ENCODE measurements at places on chromosomes 1 and 21. TPM values are rescaled to one million over a fixed set of nuclear protein-coding genes. Genes with fewer than 3 reads are reported as not detected.

Gene ESPN
- 0.24 TPM for total RNA-seq

Gene SAMD13
- total RNA-seq = 12.8 TPM

Gene FCRL4
- 5.8 TPM for total RNA-seq

Gene ADCY10
- 1.9 TPM for total RNA-seq

Gene APCS
- total RNA-seq = 3.9 TPM

Gene WDR64
- total RNA-seq = 1.7 TPM

Gene ANGPTL3
- total RNA-seq = 16.1 TPM

Gene SLC16A4
- 14.4 TPM for total RNA-seq

Gene SDC3
- total RNA-seq = 29.6 TPM

Gene COL6A1
- total RNA-seq = 2,452 TPM

Gene GBP7
- not detected for total RNA-seq

Gene DSCAM
- 0.24 TPM for total RNA-seq

Gene USP25
- 96.3 TPM for total RNA-seq

Gene S1PR1
- total RNA-seq = 27.7 TPM

Gene GSTM3
- total RNA-seq = 82.6 TPM

Gene S100A14
- total RNA-seq = 29.6 TPM

Gene RGS16
- total RNA-seq = 4.6 TPM

Gene RAD54L
- not detected for total RNA-seq

Gene C1orf141
- total RNA-seq = 2.6 TPM

Gene GFI1
- 3.6 TPM for total RNA-seq

Gene CNIH3
- total RNA-seq = 9.4 TPM

Gene OR2AJ1
- 5.3 TPM for total RNA-seq

Gene TNFRSF18
- total RNA-seq = not detected

Gene PTPN14
- total RNA-seq = 42.4 TPM

Gene C1QA
- total RNA-seq = 122 TPM

Gene RRP1B
- 16.1 TPM for total RNA-seq

Gene IL10RB
- 45.7 TPM for total RNA-seq

Gene ETV3L
- total RNA-seq = not detected

Gene CRYAA
- total RNA-seq = not detected

Gene DNM3
- total RNA-seq = 6.7 TPM

Gene INSRR
- not detected for total RNA-seq

Gene S100A7A
- 2.9 TPM for total RNA-seq

Gene OR2L13
- 3.1 TPM for total RNA-seq

Gene MPZ
- total RNA-seq = 0.48 TPM

Gene RUSC1
- total RNA-seq = 17.1 TPM

Gene HCN3
- total RNA-seq = 5.1 TPM

Measured in umbilical cord (tissue), 2 donors.